ENCODE measurements at places on chromosomes 7 and 10.

GRCh38 chr10:47061776-47062175 is 150.5 kb downstream of the PTPN20 start:
- no peak for DNase-seq

DNA sequence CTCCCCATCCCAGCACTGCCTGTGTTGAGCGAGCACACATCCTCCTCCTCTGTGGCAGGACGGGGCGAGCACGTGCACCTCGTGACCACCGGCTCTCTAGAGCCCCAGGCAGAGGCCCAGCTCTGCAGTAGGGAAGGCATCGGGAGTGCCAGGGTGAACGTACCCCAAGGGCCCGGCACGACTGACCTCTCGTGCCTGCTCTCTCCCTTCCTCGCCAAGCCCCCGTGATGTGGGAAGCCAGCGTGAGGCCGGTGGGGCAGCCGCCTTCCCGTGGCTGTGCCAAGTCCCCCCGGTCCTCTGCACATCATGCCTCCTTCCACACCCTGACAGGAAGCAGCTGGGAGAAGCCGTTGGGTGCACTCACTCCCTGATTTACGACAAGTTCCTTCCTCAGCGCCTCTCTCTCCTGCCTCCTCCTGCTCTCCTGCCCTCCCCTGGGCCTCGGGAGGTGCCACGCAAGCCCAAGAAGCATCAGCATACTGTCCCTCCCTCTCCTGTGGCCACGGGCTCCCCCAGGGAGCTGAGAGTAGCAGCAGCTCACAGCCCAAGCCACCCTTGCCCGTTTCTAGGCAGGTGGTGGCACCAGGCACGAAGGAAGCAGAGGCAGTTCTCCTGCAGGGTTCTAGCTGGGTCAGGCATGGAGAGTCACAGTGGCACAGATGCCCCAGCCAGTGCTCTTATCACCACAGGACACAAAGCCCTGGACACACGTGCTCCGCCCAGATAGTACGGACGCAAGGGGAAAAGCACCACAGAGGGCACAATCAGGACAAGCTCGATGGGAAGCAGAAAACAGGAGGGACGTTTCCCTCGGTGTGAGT is 47.0 kb downstream of the AMZ1 start:
- no peak for DNase-seq

GRCh38 chr7:42914421-42915045 is 2.7 kb upstream of the C7orf25 start:
- no peak for DNase-seq

DNA sequence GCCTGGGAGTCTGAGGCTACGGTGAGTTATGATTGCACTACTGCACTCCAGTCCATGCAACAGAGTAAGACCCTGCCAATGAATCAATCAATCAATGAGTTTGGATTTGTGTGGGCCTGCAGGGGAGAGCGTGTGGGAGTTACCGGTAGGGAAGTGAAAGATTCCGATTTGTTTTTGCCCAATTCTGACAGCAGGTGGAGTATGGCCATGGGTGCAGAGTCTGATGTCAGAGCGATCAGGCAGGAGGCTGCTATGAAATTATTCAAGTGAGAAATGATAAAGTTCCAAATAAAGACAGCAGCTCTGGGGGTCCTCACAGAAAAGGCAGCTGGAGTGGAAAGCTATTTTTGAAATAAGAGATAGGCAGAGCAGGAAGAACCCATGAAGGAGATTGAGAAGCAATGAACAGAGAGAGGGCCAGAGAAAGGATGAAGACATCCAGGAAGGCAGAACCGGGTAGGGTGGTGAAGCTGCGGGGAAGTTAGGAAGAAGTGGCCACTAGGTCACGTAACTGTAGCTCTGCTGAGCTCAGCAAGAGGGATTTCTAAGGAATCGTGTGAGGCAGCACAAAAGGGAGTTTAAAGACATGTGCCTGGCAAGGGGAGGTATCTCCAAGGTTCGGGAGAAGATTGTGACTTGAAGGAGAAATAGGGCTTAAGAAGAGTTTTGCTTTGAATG is 93.7 kb upstream of the NMT2 start:
- DNase-seq = no peak

- DNase-seq = no peak
Observed at GRCh38 chr7:133950855-133951254, 176.3 kb upstream of the LRGUK start.

- no peak for DNase-seq
Observed at GRCh38 chr7:150950496-150951180, 27.5 kb downstream of the KCNH2 start.
